ENCODE measurements at places on chromosomes 5 and 9. TPM values are rescaled to one million over a fixed set of nuclear protein-coding genes. Genes with fewer than 3 reads are reported as not detected.
A peak's percentile ranks its signal among the peaks of the same experiment; 100 is the strongest.

- DNase-seq: no peak
These were observed 294.8 kb upstream of the KIF2A start for GRCh38 chr5:62011089-62011664.

DNA sequence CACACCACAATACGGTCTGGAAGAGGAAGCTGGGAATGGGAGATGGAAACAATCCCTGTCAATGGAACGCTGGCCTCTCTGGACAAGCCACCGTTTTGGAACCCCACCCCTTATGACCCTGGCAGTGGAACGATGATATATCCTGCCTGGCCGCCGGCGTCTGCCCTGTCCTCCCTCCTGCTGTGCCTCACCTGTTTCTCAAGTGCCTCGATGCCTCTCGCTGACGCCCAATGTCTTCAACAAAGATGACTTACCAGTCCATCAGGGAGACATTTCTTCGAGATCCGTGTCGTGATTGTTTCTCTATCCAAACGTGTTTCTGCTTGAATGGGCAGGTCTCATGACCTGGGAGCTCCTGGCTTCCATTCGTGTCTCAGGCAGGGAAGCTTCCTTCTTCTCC is 476.5 kb downstream of the SPATA31A7 start:
- DNase-seq: no peak

OR13C2 gene
- total RNA-seq: not detected

GRCh38 chr5:149961957-149962409 is 1.4 kb downstream of the SLC26A2 start:
- DNase-seq: no peak

- no peak for DNase-seq
These were observed 274.9 kb downstream of the EFNA5 start for GRCh38 chr5:107395632-107396350.

GRCh38 chr5:150236313-150236712 is 46.5 kb downstream of the SLC6A7 start:
- no peak for DNase-seq

GRCh38 chr5:123561230-123561629 is 49.3 kb downstream of the CSNK1G3 start:
- no peak for DNase-seq

- no peak for DNase-seq
These were observed 81.5 kb downstream of the LMX1B start for GRCh38 chr9:126695186-126695585.

TRIM7 gene
- 5.3 TPM for total RNA-seq

SLC6A3 gene
- not detected for total RNA-seq

PCDHA2 gene
- not detected for total RNA-seq

DNA sequence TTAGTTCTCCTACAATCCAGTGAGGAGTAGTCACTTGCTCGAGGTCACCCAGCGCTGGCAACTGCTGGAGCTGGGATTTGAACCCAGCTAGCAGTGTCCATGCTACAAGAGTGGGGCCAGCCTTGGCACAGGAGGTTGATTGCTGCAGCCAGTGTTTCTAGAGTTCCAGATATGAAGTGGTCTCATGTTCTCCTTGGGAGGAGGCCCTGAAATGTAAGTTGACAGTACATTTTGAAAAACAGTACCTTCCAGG is 802 bp downstream of the CCDC107 start:
- DNase-seq: no peak

ROR2 gene
- 0.12 TPM for total RNA-seq

GRCh38 chr5:1480806-1481205 is 35.6 kb upstream of the SLC6A3 start:
- DNase-seq: no peak

DNA sequence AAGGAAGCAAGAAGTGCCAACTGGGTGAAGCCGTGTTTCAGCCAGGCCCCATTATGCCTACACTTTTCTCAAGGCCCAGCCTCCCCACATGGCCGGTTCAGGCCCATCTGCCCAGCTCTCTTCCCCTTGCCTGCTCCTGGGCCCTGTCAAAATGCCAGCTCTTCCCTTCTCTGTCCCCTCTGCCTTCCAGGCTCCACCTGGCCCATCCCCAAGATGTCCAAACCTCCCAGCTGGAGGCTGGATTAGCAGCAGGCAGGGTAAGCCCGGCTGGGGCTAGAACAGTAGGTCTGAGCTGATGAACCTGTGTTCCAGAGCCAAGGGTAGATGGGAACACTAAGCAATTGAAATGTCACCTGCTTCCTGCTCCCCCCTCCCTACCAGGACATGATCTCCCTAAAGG is 64.1 kb upstream of the HSPA9 start:
- no peak for DNase-seq

DNA sequence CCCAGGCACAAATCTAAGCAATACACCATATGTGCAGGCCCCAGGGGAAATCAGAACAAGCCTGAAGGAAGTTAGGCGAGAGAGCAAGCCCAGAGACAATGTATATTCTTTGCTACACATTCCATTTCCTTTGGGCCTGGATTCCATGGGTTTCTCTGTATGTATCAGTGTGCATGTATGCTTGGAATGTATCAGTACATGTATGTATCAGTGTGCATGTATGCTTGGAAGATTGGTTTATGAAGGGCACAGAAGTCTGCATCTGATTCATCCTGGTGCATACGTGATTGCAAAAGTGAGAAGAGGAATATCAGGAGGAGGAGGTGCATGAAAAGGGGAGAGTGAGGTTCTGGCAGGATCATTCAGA is 232.6 kb upstream of the ANKRD55 start:
- no peak for DNase-seq

DNA sequence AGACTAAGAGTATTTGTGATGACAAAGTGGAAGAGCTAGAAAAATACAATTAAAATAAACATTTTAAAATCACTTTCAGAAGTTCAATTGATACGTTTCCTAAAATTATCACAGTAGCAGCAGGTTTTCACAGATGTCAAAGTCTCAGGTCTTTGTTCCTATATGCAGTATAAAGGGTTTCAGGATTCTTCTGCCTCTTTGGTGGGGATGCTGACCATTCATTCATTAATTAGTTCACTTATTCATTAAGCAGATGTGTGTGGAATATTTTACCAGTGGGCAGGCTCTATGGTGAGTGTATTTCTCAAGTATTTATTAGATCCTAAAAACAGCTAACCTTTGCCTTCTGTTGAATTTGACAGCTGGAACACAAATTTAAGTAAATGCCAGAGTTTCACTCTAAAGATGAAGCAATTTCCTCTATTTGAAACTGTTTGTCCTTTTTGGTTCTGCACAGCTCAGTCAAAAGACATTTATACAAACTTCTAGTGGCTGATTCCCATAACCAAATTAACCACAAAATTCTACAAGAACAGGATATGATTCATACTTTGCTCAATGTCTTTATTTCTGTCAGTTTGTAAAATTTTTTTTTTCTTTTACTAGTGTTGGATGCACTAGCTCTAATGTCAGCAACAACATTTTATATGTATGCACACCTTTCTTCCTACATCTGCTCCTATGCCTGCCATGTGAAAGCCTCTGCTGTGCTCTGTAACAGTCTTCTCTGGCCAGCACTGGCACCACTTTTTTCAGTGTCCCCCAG is 75.9 kb upstream of the PRR16 start:
- no peak for DNase-seq

DNA sequence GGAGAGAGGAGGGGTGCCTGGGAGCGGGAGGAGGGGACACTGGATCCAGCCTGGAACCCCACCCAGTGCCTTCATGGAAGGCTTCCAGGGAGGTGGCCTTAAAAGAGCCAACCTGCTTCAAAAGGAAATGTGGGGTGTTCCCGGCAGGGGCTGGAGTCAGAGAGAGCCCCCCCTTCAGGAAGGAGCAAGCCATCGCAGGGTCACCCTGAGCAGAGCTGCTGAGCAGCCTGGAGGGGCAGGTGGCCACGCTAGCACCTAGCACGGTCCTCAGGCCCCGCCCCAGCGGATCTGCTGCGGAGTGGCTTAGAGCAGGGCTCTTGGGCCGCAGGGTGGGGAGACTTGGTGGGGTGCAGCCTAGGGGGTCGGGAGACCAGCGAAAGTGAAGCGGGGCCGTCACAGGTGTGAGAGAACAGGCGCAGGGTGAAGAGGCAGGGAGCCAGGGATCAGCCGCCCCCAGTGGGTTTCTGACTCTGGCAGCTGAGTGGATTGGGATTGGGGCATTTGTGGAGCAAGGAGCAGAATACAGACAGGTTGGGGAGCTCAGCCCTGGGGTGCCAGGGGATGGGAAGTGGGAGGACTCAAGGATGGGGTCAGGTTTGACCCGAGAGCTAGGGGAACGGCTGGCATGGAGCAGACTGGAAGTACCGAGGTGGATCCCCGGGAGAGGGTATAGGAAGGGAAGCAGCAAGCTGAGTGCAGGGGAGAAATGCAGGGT is 1.5 kb downstream of the LCN2 start:
- DNase-seq: no peak

GRCh38 chr9:93963969-93964368 is 8.8 kb upstream of the BARX1 start:
- DNase-seq: no peak

GRCh38 chr5:132180134-132180745 is 47.4 kb downstream of the P4HA2 start:
- no peak for DNase-seq

GRCh38 chr5:60698336-60698735 is 1.6 kb downstream of the DEPDC1B start:
- DNase-seq: no peak

- no peak for DNase-seq
These were observed 251.7 kb downstream of the MARCHF11 start for GRCh38 chr5:15927710-15928380.

- DNase-seq: no peak
These were observed 592.2 kb upstream of the ZNF608 start for GRCh38 chr5:125338440-125339174.

GRCh38 chr9:21513431-21513830 is 31.3 kb upstream of the IFNE start:
- DNase-seq: no peak

DNA sequence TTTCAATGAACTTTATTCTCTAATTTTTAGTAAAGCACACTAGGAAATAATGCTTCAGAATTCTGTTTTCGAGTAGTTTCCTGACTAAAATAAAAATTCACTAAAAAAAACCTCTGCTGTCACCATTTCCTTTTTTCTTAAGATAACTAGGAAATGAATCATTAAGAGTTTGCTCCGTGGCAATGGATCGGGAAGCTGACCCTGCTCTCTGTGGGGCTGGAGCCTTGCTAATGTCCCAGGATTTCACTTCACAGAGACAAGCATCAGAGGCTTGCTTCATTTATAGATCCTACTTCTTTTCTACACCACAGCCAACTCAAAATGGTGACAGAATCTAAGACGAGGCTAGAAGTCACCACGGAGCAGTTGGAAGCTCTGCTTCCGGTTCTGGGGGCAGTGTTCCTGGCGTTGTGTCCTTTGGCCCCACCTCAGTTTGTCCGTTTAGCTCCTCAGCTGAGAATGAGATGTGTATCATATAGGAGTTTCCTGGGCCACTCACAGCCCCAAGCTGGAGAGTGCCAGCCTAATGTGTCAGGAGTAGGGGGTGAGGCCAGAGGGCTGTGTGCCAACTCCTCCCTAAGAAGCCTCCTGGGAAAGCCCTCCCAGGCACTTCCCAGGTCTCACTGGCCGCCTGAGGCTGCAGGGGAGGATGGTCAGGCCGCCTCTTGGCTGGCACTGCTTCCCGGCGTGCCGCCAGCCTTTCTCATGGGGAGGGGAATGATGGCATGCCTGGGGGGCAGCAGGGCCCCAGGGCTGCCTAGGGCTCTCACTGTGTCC is 19.6 kb downstream of the TENT4A start:
- DNase-seq: peak; percentile 65

- no peak for DNase-seq
These were observed 258.0 kb upstream of the SMARCA2 start for GRCh38 chr9:1757186-1757585.
